ENCODE measurements at places on chromosomes 6 and 20. TPM values are rescaled to one million over a fixed set of nuclear protein-coding genes. Genes with fewer than 3 reads are reported as not detected.

DNA sequence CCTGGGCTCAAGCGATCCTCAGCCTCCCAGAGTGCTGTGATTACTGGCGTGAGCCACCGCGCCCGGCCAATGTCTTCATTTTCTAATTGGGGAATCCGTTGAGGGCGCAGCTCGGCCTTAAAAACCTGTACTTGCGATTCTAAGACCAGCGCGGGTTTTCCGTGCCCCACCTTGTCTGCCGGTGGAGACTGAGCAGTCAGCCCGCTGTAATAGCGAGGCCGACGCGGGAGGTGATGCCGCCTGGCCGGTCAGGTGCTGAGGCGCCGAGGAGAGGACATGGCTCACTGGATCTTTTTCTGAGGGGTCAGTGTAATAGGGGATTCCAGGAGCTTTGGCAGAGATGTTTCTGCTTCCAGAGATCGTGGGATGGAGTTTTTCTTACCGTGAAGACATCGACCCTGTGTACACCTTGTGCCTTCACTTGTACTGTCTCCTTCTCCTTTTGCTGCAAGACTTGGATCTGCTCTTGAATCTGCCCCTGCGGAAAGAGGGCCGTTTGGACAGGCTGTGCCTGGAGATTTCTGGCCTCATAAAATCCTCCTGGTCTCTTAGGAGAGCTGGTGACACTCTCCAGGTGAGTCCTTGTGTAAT, 1.5 kb downstream of the TRIM31 start:
- DNase-seq = no peak

DNA sequence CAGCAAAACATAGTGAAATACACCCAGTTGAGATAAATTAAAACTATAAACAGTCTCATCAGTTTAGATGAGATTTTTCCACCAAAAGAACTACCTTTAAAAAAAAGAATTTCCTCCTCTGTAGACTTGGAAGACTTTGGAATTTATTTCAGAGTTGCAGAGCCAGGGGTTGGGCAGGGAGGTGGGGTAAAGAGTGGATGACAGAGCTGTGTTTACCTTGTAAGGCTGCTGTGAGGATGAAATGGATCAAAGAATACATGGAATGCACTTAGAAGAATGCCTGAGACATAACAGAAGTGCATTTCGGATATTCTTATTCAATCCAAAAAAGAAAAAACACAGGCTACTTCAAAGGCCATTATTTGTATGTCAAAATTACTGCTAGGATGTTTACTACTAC, 6.4 kb upstream of the LY86 start:
- DNase-seq = no peak

GRCh38 chr20:47370850-47371782, 14.6 kb upstream of the ZMYND8 start:
- no peak for DNase-seq

- DNase-seq = no peak
These were observed 42.2 kb downstream of the NFATC2 start for GRCh38 chr20:51500311-51500710.

DNA sequence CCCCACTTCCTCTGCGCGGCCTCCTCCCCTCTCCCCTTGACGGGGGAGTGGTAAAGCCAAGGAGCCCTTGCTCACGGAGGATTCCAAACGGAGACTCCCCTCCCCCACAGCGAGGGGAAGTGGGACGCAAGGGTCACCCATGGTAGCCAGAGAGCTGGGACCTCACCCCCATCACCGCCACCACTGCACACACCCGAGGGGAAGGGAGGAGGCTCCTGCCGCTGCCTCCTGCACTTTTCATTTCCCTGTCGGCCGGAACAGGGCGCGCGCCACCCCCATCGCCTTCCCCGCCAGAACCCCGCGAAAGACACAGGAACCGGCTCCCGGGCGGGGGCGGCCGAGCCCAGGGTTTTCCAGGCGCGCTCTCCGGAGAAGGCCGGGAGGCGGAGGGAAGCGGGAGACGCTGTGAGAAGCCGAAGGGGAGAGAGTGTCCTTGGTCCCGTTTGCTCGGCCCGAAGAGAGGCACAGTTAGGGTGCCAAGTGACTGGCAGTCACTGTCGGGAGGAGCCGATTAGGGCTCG, 789 bp downstream of the CCND3 start:
- peak; percentile 80 for DNase-seq

- no peak for DNase-seq
These were observed 18.9 kb upstream of the NXT1 start for GRCh38 chr20:23331450-23332350.

GRCh38 chr20:49377326-49377725, 99.5 kb upstream of the ZNFX1 start:
- no peak for DNase-seq

- DNase-seq = no peak
These were observed 269.0 kb downstream of the C6orf118 start for GRCh38 chr6:165040440-165040839.

GRCh38 chr6:43396408-43397149, 27.1 kb upstream of the ZNF318 start:
- no peak for DNase-seq

GRCh38 chr20:37881601-37882343, 21.2 kb upstream of the VSTM2L start:
- DNase-seq = no peak

GRCh38 chr20:24684956-24685691, 215.7 kb downstream of the SYNDIG1 start:
- no peak for DNase-seq

GRCh38 chr6:11460837-11461661, 76.5 kb upstream of the TMEM170B start:
- DNase-seq = no peak

DNA sequence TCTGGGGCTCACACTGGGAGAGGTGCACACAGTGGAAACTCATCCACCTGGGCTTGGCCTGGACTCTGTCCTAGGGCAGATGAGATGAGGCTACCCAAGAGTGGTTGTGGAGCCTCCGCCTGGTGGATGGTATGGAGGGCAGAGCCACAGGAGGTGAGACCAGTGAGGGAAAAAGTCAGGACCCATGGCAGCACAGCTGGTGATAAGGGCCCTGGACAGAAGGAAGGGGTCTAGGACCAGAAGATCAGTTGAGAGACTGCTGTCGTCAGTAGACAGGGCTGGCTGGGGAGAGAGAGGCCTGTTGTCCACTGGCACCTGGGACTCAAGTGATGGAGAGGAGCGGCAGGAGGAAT, 29.8 kb downstream of the PLCG1 start:
- DNase-seq = no peak

DNA sequence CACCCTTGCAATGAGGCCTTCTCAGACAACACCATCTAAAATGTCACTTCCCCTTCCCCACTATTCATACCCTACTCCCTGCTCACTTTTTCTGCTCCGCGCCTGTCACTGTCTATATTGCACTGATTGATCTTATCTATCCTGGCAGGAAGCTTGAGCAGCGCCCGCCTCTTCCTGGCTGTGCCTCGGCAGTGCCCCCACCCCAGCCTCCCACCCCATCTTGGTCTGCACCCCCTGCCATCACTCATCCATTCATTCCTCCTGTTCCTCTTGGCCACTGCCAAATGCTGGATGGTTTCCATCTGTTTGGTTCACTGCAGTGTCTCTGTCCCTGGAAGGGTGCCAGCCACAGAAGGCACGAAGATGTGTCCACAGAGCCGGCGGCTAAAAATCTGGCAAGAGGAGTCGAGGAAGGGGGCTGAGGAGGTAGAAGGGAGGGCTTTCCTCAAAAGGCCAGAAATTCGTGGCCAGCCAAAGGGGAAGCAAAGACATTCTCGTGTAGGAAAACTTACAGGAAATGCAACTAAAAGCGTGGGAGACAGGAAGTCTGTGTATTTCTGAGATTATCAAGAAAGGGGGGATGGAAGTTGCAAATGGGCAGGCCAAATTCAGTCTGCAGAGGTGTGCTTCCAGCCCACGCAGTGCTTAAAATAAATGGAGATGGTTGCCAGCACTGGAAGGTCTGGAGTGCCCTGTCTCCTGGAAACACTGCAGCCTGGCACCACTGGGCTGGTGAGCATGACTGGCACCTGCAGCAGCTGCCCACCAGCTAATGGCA, 27.6 kb downstream of the SYNJ2 start:
- peak; percentile 72 for DNase-seq

DNA sequence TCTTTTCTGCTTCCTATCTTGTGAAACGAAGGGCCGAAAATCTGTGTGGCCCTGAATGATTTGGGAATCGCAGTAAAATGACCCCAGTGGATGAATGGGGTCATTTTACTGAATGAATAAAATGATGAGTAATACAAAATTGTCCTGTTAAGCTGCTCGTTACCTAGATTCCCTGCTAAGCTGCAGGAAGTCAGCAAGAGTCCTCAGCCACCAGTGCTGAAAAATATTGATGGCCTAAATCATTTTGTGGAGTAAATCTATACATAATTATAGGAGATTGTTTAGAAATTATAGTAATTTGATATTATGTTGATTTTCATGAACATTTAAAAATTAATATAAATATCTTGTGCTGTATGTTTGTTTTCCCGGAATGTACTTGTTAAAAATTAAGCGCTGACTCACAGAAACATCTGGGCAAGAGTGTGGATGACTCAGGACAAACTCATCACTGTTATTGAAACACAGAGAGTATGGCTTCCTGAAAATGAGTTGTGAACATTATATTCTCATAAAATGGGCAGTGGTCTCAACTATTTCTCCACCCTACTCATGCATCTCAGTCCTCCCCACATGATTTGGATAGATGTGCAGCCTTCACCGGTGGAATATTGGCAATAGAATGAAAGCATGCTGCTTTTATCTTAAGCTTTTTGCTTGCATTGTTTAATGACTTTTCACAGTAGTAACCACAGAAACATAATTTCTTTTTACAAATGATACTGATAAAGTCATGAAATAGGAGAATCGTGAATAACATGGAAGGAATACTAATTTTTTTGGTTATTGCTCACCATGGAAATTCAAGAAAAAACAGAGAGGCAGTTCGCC, 36.2 kb upstream of the RGS17 start:
- no peak for DNase-seq

- DNase-seq = no peak
These were observed 177.5 kb downstream of the CDC5L start for GRCh38 chr6:44564906-44565524.

DNA sequence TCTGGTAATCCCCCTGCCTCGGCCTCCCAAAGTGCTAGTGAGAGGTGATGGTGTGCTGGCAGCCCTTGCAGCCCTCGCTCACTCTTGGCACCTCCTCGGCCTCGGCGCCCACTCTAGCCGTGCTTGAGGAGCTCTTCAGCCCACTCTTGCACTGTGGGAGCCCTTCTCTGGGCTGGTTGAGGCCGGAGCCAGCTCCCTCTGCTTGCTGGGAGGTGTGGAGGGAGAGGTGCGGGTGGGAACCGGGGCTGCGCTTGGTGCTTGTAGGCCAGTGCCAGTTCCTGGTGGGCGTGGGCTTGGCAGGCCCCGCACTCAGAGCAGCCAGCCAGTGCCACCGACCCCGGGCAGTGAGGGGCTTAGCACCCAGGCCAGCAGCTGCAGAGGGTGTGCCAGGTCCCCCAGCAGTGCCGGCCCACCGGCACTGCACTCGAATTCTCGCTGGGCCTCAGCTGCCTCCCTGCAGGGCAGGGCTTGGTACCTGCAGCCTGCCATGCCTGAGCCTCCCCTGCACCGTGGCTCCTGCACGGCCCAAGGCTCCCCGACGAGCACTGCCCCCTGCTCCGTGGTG, 189.0 kb upstream of the ASCC3 start:
- DNase-seq = no peak

GRCh38 chr6:119250036-119250435, 99.5 kb downstream of the MAN1A1 start:
- DNase-seq = no peak

The SPINT3 gene
- not detected for total RNA-seq

The VGLL2 gene
- not detected for total RNA-seq

The TRIM31 gene
- not detected for total RNA-seq

The CITED2 gene
- total RNA-seq = 133 TPM

The C6orf163 gene
- 1.6 TPM for total RNA-seq

The PROKR2 gene
- total RNA-seq = not detected

The LZTS3 gene
- total RNA-seq = 18.3 TPM

The PDYN gene
- not detected for total RNA-seq
